ENCODE measurements at places on chromosomes 1 and 21.

DNA sequence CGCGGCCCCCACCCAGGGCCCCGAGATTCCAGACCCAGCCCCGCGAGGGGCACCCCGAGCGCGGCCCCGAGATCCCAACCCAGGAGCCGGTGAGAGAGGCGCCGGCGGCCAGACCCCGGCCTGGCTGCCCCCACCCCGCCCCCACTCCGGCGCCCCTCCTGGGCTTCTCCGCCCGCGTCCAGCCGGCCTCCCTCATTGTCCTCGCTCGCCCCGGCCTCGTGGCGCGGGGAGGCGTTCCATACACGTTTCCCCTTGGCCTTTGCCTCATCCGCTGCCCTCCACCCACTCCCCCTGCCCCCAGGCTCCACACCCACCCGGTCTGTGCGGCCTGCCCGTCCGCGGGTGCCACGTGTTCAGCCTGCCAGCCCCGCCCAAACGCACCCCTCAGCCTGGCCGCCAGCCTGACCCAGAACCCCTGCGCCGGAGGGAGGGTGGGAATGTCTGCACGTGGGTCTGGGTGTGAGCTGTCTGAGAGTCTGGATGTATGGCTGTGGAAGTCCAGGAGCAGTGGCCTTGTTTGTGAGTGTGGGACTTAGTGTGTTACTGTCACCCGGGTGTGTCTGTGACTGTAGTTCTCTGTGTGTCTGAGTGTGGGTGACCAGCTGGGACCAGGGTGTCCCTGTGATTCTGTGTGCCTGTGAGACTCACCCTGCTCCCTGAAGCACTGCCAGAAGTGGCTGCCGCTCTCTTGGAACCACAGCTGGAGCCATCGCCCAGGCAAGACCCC, 681 bp downstream of the B4GALT2 start:
- no peak for DNase-seq

DNA sequence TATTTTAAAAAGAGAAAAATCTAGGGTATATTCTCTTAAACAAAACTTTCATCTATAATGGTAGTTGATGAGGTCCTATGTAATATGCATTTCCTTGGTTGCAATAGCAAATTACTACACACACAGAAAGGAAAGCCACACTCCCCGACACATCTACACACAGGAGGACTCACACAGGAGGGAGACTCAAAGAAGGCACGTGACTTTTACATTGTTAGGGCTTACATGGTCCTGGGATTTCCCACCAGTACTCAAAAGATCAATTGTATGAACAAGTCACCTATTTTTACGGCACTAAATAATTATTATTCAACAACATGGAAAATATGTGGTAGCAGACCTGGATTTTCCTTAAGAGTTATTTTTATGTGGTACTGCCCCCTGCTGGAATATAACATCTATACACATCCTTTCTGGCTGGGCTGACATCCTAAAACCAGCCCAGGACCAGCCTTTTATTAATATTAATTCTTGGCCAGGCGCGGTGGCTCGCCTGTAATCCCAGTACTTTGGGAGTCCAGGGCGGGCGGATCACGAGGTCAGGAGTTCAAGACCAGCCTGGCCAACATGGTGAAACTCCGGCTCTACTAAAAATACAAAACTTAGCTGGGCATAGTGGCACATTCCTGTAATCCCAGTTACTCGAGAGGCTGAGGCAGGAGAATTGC, 33.9 kb upstream of the LGALS8 start:
- DNase-seq = no peak

DNA sequence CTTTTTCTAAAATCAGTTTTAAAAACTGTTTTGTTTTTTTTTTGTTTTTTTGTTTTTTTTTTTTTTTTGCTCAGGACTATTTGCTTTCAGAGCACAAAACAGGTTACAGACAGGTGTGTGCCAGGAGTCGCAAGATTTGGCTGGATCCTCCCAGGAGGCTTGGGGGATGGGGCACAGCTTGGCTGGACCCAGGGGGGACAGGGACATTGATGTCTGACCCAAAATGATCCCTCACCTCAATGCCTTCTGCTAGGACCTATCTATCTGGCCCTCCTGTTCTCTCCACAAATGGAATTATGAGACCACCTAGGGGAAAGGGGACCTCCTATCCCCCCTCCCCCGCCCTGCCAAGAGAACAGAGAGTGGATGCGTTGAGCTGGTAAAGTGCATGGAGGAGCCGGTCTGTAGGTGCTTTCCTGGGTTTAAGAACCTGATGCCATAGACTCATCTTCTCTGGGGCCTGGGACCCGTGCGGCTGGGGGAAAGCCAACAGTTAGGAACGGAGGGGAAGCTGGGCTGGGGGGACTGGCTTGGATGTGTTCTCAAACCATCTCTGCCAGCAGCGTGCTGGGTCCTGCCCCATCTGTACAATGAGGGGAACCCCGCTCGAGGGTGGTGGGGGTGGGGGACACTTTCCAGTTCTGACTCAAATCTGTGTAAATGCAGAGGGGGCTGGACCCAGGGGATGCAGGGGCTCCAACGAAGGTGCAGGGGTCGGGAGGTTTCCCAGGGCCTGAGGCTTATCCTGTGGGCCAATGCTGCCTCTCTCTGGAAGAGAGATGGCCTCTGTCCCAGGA, 28.9 kb downstream of the RUNX3 start:
- DNase-seq = no peak

- no peak for DNase-seq
These were observed 47.0 kb upstream of the BCAR3 start for GRCh38 chr1:93728480-93729131.

DNA sequence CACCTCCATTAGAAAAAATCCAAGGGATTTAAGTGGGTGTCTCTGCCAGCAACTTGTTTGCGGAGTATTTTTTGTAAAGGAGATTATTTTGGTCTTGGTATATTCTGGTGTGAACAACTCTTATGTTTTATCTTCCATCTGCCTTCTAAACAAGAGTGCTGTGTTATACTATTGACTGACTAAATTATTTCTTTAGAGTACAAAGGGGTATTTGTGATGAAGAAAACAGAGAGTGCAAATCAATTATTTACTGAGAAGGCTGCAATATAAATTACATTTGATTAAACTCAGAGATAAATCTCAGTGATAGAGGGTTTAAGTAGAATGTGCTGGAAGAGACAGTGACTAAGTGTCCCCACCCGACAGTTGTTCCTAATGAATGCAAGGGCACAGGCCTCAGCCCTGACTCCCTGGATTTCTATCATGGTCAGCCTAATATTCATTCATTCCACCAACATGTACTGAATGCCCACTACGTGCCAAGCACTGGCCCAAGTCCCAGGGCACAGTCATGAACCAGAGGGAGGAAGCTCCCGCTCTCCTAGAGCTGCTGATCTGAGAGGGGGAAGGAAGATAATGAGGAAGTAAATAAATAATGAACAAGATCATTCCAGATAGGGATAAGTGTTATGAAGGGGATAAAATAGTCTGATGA, 196.9 kb upstream of the C8B start:
- DNase-seq = no peak

- DNase-seq = no peak
These were observed 218.1 kb downstream of the ST6GALNAC3 start for GRCh38 chr1:76292418-76293184.

GRCh38 chr1:150498342-150498741, 9.6 kb upstream of the ECM1 start:
- no peak for DNase-seq

DNA sequence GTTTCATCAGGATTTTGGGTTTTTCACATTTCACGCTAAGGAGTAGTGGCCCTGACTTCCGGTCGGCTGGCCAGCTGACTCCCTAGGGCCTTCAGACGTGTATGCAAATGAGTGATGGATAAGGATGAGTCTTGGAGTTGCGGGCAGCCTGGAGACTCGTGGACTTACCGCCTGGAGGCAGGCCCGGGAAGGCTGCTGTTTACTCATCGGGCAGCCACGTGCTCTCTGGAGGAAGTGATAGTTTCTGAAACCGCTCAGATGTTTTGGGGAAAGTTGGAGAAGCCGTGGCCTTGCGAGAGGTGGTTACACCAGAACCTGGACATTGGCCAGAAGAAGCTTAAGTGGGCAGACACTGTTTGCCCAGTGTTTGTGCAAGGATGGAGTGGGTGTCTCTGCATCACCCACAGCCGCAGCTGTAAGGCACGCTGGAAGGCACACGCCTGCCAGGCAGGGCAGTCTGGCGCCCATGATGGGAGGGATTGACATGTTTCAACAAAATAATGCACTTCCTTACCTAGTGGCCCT, 23.1 kb upstream of the TNFRSF1B start:
- DNase-seq = no peak

GRCh38 chr1:236009191-236009590, 55.7 kb downstream of the NID1 start:
- DNase-seq = no peak

DNA sequence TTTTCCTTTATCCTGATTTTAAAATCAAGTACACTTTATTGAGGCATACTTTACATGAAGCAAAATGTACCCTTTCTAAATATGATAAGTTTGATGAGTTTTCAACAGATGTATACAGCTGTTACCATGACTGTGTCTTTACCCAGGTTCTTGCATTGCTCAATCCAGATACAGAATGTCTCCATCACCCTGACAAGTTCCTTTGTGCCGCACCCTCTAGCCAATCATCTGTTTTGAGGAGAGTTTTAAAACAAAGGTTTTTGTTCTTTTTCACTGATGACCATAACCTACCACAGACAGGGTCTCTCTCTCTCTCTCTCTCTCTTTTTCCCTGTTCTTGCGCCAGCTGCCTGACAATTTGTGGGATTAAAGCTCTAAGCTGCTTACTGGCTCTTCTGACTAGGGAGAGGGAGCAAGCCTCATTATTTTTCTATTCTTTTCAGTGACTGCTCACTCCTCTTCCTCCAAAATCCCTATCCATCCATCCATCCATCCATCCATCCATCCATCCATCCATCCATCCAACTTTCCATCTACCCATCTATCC, 1.2 kb upstream of the KCNE1 start:
- DNase-seq = no peak

GRCh38 chr1:219928791-219929118, 398 bp upstream of the SLC30A10 start:
- no peak for DNase-seq

- no peak for DNase-seq
These were observed 66.4 kb upstream of the BTG3 start for GRCh38 chr21:17679002-17679600.

- DNase-seq = no peak
These were observed 45.5 kb upstream of the CXADR start for GRCh38 chr21:17467392-17467791.

GRCh38 chr21:43826623-43826974, 37.2 kb downstream of the RRP1 start:
- DNase-seq = no peak

DNA sequence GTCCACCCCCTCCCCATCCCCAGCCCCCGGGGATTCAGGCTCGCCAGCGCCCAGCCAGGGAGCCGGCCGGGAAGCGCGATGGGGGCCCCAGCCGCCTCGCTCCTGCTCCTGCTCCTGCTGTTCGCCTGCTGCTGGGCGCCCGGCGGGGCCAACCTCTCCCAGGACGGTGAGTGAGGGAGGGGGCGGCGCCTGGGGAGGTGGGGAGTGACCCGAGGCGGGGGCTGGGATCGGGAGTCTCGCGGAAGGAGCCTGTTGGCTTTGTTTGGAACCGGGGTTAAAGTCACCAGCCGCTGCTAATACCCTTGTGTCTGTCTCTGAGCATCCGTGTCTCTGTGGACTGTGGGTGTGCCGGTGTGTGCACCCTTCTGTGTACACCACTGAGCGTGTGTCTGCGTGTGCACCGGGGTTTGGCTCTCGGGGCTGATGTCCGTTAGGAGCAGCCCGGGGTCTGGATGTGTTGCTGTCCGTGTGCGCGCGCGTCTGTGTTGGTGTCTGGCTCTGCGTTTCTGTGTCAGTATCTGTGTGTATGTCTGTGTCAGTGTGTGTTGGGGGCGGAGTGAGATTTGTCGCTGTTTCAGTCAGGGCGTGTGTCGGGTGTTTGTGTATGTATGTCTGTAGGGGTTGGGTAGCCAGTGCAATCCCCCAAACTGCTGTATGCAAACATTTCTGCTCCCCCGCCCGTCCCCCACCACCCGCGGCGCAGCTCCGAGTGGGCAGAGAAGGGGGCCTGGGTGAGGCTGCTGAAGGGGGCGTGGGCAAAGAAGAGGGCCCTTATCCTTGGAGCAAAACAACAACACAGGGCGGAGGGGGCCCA, 480 bp downstream of the CADM3 start:
- no peak for DNase-seq

- no peak for DNase-seq
These were observed 361.0 kb downstream of the ADGRL2 start for GRCh38 chr1:82161700-82162141.

DNA sequence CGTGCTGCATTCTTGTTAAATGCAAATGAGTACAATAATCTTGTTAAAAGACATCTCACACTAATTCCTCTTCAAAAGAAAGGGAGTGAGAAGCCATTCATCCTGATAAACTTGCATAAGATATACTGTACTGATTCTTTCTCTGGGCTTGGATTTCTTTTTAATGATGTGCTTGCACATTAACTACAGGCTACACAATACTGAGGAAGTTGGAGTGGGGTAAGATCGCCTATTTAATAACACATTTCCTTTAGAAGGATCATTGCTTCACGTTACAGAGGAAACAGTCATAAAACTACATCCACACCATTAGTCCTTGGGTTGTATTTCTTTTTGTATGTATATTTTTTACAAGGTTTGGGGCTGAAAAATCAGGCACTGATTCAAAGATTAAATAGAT, 36.6 kb downstream of the NRIP1 start:
- DNase-seq = no peak

DNA sequence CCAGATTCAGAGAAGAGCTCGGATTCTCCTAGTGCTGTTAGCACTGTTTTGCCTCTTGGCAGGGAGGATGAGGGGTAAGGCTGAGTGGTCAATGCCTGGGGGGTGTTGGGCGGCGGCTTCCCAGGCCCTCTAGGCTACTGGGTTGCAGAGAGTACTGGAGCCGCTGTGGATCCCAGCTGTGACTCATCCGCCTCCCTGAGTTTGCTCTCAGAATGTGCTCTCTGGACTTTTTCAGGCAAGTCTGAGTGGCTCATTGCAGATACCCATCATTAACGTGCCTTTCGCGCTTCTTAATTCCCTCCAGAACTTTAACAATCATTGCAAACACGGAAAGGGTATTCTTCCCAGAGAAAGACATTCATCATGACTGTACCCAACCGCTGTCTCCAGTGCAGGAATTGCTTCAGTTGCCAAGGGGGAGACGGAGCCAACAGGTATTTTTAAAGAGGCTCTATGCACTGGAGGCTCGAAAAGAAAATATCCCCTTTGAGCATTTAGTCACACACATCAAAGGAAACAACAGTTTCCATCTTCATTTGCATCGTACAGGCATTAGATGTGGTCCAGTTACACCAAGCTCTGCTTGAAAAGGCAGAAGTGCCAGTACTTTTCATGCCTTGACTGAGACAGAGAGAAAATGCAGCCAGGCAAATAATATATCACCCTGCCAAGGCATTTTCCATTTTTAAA, 14.4 kb upstream of the CAMTA1 start:
- DNase-seq = no peak

DNA sequence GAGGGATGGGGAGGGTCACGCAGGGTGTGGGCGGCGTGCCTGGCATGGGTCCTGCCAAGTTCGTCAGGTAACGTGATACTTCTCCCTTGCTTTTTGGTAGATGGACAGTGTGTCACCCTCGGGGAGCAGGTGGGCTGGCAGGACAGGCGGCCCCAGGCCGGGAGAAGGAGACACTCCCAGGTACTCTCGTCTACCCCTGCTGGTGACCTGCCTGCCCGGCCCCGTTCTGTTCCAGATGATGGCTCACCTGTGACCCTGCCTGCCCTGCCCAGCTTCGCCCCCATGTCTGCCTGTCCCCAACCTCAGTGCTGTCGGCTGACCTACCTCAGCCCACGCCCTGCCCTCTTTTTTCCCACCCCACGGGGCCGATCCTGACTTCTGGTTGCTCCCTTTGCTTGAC, 144.7 kb downstream of the PCBP3 start:
- DNase-seq = no peak

All from stimulated activated CD8-positive, alpha-beta memory T cell treated with anti-CD3 and anti-CD28 coated beads, Interleukin-7, amount 100 ng/mL, for 48 hours (primary cell).